ENCODE measurements at places on chromosomes 5 and 9.

DNA sequence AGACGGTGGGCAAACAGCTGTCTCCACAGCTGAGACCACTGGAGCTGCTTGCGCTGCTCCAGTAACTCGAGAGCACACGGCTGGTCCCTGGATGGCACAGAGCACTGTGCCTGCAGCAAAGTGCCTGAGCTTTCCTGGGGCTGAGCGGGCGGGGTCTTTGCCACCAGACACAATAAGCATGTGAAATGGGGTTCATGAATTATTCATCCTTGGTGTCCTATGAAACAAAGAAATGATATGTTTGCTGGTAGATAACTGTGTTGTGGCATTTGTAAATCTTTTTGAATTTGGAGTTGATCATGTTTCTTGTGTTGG, 151.7 kb upstream of the MPDZ start:
- DNase-seq: no peak

DNA sequence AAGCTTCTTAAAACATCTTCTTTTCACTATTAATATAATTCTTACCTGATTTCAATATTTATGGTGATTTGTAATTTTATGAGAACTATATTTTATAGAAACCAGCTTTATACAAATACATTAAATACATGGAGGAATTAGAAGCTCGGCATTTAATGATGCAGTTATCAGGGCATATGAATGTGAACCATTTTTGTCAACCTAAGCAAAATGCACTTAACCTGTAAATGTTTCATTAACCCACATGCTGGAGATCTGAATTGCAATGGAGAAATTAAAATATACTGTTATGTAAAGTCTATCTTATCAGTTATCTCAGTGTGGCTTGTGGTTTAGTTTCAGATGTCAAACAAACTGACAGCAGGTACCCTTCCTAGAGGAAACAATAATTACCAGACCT, 63.2 kb upstream of the CDH12 start:
- DNase-seq: no peak

GRCh38 chr5:126004636-126005035, 418.6 kb upstream of the GRAMD2B start:
- no peak for DNase-seq

DNA sequence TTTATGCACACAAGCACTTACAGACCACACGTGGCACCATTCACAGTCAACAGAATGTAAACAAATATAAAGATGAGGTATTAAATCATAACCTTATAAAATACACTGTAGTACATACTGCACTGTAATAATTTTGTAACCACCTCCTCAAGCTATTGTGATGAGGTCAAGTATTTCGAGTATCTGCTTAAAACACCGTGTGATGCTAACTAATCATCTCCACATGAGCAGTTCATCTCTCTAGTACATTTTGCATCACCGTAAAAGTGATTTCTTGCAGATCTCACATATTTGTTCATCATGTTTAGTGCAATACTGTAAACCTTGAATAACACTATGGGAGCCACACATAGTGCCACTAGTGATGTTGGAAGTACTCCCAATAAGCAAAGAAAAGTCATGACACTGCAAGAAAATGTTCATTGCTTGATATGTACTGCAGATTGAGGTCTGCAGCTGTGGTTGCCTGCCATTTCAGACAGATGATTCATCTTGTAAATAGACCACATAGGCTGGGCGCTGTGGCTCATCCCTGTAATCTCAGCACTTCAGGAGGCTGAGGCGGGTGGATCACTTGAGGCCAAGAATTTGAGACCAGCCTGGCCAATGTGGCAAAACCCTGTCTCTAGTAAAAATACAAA, 44.3 kb downstream of the FOXB2 start:
- DNase-seq: no peak

DNA sequence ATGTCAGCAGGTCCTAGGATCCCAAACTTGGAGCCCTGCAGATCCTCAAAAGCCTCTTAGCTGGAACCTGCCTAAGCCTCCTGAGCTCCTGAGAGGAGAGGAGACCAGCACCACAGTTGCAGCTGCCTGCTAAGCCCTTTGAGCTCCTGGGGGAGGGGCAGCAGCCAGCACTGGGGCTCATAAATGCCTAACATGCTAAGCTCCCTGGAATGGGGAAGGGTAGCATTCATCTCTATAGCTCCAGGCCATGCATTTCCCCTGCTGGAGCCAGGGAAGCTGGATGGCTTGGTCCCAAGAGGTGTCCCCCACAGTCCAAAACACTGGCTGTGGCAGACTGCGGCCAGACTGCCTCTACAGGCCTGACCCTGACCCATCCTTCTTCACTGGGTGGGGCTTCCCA, 182.7 kb downstream of the KCNN2 start:
- no peak for DNase-seq

- DNase-seq: no peak
Measured at GRCh38 chr9:24498632-24499031, 47.1 kb downstream of the IZUMO3 start.

DNA sequence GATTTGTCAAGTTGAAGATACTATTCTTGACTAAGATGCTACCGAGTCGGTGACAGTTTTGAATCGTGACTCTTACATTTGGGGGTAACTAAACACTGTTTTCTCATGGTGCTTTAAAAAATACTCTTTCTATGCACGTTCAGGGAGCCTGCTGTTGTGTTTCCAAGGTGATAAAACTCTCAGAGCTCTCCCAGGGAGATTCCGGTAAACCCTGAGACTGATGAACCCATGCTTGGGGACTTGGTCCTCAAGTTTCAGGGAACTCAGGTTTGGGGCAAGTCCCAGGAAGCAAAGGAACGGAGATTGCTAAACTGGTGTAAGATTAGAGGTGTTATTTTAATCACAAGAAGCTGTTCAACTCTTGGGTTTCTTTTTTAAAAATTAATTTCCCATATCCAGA, 1.4 kb downstream of the GDA start:
- DNase-seq: no peak

DNA sequence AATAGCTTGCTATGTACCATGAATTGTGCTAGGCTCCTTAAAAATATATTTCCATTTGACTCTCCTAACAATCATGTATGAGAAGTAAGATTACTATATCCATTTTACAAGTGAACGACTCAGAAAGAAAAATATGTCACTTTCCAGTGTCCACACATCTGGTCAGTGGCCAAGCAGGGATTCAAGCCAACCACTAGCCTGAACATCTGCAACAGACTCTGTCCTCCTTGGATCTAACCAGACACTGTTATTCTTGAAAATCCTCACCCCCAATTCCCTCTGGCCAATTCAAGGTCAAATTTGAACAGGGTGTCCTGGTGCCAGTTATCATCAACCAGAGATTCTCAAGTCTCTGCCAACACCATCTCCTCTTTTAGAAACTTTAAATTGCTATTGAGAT, 344.1 kb upstream of the WWC1 start:
- no peak for DNase-seq

- no peak for DNase-seq
Measured at GRCh38 chr9:95479330-95479729, 37.4 kb downstream of the PTCH1 start.

GRCh38 chr9:131585375-131585774, 40.1 kb downstream of the PRRT1B start:
- no peak for DNase-seq

DNA sequence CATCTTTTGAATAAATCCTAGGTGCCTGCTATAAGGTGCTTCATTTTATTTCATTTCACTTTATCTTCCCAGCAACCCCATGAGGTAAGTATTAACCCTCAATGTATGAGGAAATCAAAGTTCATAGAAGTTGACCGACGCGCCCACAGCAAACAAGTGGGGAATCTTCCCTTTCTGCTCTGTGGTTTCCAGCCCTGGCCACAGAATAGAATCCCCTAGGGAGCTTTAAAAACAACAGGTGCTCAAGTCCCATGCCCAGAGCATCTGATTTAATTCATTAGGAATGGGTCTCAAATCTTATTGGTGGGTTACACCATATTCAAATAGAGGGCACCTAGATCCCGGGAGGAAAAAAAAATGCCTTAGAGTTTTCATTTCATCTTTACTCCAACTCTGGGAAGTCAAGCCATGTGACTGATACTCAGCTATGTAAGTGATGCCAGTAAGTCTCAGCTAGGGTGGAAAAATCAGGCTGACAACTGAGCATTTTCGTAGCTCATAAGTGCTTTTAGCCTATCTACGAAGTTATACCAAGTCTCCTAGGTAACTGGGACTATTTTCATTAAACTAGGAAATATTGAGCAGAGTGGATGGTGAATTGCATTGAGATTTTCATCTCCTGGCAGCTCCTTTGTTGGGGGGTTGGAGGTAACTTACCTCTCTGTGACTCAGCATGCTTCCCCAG, 353.4 kb upstream of the SLC30A5 start:
- DNase-seq: no peak

DNA sequence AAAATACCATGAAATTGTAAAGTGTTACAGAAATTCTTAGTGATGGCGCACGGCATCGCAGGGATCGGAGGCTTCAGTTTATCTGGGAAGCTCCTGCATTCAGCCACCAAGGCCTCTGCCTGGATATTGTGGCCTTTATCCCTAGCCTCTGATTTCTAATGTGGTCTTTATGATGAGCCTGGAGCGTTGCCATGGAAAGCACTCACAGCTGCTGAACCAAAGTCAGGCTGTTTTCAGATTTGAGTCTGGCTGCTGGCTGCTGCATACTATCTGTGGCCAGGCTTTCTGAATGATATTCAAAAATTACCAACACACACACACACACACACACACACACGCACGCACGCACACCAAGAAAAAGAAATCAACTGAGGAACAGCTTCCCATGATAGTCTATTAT, 101.1 kb upstream of the ZNF366 start:
- no peak for DNase-seq

- DNase-seq: no peak
Measured at GRCh38 chr9:36665921-36666431, 93.3 kb downstream of the MELK start.

DNA sequence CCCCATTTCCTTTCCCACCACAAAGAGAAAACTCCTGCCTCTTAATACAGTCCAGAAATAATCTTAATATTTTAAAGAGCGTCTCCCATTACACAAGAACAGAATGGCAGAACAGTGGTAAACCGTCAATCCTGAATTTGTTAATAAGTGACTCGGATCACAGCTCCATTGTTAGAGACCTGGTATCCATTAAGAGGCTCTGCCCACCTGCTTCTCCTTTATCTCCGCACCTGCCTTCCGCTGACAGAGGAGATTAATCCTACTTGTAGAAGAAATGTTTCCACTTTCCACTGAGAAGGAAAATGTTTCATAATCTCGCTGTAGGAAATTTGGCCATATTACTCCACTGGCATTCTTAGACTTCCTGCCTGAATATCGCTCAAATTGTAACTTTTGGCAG, 1493.2 kb downstream of the MAT2B start:
- no peak for DNase-seq

- no peak for DNase-seq
Measured at GRCh38 chr5:124720593-124720992, 25.8 kb downstream of the ZNF608 start.

- no peak for DNase-seq
Measured at GRCh38 chr9:137619240-137620047, 639 bp downstream of the EHMT1 start.

DNA sequence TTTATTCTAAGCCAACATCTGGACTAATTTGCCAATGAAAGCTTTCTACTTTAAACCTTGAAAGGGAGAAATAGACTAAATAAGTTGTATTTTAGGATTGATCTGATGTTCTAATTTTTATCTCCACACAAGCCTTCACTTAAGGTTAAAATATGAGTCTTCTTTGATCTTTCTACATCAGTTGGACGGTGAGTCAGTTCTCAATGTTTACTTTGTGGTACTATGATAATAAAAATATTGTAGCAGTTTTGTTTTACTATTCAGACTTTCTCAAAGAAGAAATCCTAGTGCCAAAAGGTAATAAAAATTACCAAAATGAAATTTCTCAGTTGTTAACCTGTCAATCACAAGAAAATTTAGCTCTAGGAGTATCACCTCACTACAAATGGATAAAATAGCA, 203.5 kb upstream of the RGMB start:
- no peak for DNase-seq

GRCh38 chr5:124056326-124056990, 544.5 kb downstream of the CSNK1G3 start:
- no peak for DNase-seq

- no peak for DNase-seq
Measured at GRCh38 chr5:38563624-38564023, 7.2 kb upstream of the LIFR start.

- no peak for DNase-seq
Measured at GRCh38 chr5:132027027-132027426, 15.6 kb upstream of the ACSL6 start.

GRCh38 chr9:68841276-68842052, 136.4 kb downstream of the PIP5K1B start:
- no peak for DNase-seq

DNA sequence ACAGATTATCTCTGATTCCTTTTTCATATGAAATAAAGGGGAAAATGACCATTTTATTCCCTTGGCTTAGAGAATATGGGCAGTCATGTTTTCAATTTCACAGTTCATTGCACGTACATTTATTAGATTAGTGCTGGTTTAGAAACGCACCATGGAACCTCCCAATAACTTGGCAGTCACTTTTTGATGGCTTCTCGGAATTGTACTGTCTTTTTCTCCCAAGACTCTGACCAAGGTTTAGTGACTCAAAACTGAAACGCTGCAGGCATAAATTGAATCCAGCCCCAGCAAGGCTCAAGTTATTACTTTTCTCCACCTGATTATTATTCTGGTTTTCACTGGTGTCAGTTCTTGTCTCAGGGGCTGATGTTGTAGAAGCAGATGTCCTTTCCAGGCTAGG, 55.6 kb upstream of the EGFLAM start:
- no peak for DNase-seq

- no peak for DNase-seq
Measured at GRCh38 chr9:133050142-133050541, 11.6 kb upstream of the CEL start.

DNA sequence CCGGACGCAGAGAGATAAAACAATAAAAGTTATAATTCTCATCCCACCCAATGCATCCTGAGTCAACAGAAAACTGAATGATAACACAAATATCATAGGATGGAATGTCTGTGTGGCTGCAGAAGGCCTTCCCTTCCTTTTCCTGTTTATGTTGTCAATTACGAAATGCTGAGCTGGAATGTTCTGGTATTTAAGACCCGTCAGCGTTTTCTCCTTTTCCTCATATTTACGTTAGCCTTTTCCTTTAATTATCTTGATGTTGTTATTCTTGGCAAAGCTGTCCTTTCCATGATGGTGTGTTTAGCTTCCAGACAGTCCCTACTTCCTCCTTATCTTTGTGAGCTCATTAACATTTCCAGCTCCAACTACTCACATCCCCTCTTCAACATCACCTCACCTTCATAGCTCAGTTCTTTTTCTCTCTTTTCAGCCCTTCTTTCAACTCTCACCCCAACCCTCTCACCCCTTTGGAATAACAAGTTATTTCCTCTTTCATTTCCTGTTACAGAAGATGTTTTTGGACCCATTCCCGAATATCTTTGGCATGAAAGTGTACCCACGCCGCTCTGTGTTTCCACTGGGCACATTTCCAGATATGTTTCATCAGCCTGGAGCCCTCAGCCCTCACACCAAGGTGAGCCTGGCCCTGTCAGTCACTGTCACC, 221.6 kb downstream of the NR2F1-AS1 start:
- no peak for DNase-seq

Measured in stimulated activated CD8-positive, alpha-beta memory T cell treated with anti-CD3 and anti-CD28 coated beads, Interleukin-4, amount 100 ng/mL, for 4 hours (primary cell).